T-helper 1 cell (primary cell): ENCODE measurements at places on chromosomes 7 and 10.

DNA sequence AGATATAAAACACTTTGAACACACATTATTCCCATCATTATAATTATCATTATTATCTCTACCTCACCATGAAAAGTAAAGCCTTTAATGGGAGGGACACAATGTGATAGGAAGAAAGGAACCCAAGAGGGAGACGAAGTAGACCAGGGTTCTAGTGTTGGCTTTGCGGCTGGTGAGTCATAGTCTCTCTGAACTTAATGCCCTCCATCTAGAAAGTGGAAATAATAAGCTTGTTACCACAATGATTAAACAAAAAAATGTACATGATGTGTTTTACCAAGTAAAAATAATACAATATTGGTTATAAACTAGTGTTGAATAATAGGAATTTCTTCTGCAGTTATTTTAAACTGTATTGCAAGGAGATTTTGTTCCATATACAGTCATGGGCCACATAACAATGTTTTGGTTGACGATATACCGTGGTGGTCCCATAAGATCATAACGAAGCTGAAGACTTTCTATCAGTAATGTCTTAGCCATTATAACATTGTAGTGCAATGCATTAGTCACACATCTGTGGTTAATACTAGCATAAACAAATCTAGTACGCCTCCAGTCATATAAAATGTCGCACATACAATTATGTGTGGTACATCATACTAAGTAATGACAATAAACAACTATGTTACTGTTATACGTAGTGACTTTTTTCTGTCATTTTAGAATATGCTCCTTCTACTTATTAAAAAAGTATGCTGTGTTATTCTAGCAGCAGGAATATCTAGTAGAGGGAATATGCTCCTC is 450.6 kb upstream of the SORCS1 start:
- DNase-seq, result no peak

GRCh38 chr10:113382691-113383090 is 170.2 kb upstream of the HABP2 start:
- DNase-seq, result no peak

DNA sequence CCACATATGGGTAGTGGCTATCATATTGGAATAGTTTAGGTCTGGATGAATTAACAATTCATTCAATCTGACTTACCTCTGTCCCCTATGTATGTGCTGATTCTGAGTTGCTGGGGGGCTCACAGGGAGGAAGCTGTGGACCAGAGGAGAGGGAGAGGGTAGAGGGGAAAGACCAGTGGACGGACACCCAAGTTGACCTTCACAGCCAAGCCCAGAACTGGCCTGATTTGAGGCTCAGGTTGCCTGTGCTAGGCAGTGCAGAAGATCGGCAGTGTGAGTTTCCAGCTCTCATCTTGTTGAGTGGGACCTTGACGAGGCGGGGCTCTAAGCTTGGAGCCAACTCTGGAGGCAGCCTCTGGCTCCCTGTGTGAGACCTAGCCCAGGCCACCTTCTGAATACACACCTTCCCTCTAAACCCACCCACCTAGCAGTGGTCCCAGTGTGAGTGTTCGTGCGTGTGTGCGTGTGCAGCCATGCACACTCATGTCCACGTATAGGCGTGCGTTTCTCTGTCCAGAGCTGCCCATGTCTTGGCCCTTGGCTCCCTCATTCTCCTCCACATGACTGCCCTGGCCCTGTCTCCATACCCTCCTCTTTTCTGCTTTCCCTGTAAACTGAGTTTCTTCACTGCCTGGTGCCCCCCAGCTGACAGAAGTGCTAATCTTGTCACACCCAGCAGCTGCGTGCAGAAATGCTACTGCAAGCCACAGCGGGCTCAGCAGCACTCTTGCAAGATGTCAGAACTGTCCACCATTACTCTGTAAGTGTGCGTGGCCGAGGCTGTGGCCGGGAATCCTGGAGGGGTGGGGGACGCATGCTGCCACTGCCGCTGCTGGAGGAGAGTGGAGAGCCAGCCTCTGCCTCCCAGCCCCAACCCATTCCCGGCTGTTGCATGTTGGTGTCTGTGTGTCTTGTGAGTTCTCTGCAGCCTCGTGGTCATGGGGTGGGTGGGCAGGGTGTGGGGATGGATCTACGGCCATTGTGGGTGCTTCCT is 47.6 kb downstream of the ADCYAP1R1 start:
- DNase-seq, result no peak

GRCh38 chr10:16314259-16314658 is 122.6 kb upstream of the PTER start:
- no peak for DNase-seq

DNA sequence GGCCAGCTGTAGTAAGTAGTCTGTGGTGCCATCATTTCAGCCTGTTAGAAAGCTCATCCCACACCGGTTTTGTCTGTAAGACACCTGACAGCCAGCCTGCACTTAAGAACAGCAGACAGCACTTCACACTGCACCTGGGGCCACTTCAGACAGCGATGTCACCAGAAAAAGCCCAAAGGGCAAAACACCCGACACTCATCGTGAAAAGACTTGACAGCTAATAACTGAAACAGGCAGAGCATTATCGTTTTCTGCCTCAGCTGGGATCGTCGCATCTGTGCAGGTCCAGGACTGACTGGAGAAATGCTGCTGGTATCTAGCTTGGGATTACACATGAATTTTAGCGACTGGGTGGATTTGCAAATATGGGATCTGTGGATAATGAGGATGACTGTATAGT is 16.8 kb upstream of the LAT2 start:
- no peak for DNase-seq

- DNase-seq, result no peak
Measured at GRCh38 chr10:97724341-97724941, 10.9 kb downstream of the MARVELD1 start.

GRCh38 chr10:97277551-97277950 is 14.9 kb downstream of the ARHGAP19 start:
- no peak for DNase-seq

DNA sequence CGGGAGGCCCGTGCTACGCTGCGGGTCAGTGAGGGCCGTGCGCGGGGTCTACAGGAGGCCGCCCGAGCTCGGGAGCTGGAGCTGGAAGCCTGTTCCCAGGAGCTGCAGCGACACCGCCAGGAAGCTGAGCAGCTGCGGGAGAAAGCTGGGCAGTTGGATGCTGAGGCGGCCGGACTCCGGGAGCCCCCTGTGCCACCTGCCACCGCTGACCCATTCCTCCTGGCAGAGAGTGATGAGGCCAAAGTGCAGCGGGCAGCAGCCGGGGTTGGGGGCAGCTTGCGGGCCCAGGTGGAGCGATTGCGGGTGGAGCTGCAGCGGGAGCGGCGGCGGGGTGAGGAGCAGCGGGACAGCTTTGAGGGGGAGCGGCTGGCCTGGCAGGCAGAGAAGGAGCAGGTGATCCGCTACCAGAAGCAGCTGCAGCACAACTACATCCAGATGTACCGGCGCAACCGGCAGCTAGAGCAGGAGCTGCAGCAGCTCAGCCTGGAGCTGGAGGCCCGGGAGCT is 7.0 kb downstream of the LZTS2 start:
- DNase-seq, result no peak

- DNase-seq, result no peak
Measured at GRCh38 chr7:89623018-89623672, 531.1 kb upstream of the STEAP1 start.

DNA sequence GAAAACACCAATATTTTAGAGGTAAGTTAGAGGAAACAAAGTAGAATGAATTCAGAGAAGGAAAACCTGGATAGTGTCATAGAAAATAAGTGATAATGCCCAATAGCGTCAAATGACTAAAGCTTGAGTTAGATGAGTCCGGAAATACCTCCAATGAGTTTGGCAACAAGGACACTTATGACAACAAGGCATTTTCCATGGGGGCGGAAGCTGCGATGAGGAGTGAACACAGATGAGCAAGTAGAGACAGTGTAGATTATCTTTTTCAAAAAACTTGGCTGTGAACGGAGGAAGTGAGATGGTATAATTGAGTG is 383 bp upstream of the R3HCC1L start:
- DNase-seq, result no peak

DNA sequence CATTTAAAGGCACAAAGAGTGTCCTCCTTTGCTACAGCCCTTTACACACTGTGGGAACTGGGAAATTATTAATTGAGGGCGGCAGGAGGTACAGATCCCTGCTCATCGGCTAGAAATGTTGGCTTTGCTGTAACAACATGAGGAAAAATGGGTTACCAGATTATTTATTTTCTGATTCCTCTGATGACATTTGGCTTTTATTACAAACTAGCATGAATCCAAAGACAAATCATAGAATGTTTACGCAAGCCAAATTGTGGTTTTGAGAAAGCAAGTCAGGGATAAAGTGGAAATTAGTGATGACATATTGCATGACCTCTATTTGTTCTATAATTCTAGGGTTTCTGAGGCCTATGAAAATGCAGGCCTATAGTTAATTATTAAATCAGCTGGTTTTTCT is 126.1 kb upstream of the TMEM196 start:
- no peak for DNase-seq

GRCh38 chr10:94213001-94213530 is 149.7 kb downstream of the NOC3L start:
- no peak for DNase-seq

DNA sequence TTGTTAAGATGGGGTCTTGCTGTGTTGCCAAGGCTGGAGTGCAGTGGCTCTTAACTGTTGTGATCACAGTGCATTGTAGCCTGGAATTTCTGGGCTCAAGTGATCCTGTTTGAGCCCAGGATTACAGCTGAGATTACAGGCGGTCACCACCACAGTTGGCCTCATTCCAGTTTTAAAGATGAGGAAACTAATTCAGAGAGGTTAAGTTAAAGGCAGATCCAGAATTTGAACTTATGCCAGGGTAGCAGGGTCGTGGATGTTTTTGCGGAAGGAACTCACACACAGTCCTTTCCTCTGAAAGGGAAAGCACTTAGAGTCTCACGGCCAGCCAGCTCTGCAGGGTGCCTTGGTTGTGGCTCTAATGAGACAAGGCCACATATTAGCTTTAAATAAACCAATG is 84.7 kb downstream of the MMRN2 start:
- DNase-seq, result no peak

DNA sequence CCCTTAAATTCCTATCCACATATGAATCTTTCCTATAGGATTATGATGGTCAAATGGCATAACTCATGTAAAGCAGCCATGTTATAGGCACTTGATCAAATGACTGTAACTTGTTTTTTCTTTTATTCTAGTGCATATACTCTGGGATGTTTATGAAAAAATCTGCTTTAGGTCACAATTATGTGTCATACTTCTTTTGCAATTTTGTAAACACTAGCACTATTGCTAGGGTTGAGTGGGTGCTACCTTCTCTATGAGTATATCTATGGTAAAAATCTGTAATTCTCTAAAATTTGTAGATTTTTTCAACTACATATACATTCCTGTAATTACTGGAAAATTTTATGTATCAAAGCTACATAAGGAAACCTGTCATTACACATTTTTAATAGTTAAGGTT is 50.0 kb downstream of the HGF start:
- no peak for DNase-seq

DNA sequence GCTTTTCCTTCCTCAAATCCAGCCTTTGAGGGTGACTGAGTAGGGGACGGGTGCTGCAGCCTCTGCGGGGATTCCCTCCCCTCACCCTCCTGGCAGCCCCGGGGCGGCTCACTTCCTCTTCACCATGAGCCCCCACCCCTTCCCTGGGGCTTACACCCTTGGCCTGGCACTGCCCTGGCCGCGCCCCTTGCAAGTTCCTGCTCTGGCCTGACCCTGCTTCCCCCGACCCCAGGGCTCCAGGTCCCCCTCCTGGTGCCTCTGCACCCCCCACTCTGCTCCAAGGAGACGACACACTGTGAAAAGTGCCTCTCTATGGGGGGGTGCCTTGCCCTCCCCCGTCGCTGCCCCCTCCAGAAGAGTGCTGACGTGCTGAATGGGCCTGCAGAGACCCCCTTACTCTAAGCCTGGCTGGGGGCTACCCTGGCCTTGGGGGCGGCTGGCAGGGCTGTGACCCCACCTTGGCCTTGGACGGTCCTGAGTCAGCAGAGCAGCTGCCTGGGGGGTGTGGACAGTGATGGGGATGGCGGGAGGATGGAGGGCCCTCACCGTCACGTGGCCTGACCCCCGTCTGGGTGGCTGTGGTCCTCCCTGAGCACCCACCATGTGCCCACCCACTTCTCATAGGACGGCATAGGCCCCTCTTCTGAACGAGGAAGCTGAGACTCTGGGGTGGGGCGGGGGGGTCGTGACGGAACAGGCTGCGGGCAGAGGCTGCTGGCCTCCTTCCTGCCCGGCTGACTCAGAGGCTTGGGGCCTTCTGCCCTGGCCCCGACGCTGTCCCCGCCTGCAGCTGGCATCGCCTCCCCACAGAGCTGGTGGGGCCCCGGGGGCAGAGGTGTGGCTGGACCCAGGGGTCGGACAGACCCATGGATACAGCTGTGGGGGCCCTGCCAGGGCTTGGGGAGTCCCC is 9.8 kb downstream of the LFNG start:
- DNase-seq, result peak; percentile 85

DNA sequence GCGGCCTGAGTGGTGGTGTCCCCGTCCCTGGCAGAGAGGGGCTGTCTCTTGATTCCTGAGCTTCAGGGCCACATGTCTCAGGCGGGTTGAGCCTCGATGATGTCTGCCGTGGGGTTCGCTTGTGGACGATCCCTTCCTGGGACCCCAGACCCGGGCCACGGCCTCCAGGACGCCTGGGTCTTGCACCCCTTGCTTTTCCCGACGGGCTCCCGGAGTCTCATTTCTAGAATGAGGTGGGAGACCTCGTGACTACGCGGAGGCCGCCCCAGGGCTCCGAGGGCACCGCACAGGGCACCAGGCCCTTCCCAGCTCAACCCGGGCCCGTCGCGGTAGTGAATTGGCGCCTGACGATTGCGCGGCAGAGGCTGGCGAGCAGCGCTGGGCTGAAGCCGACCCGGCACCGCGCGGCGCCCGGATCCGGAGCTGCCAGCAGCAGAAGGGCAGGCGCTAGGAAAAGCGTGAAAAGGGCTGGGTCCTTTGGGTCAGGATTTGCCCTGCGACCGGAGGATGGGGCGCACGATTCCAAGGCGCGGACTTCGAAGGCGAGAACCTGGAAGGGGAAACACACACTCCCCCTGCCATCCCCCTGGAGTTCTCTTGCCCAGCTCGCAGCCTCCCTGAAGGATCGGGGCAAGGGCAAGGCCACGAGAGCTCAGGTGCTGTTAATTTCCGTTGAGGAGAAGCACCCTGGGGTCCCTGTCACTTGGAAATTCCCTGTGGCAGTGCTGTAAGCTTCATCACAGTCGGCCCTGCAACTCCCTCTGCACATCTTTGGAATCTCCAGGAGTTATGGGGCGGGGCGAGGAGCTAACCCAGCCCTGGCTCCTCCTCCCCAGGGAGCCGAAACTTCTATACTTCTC is 15.5 kb downstream of the TLX1 start:
- no peak for DNase-seq

- DNase-seq, result peak; percentile 61
Measured at GRCh38 chr7:104923010-104923421, 91.0 kb upstream of the KMT2E start.

GRCh38 chr7:87331687-87332252 is 13.7 kb upstream of the CROT start:
- no peak for DNase-seq

GRCh38 chr10:132593389-132593788 is 55.8 kb downstream of the INPP5A start:
- DNase-seq, result no peak

DNA sequence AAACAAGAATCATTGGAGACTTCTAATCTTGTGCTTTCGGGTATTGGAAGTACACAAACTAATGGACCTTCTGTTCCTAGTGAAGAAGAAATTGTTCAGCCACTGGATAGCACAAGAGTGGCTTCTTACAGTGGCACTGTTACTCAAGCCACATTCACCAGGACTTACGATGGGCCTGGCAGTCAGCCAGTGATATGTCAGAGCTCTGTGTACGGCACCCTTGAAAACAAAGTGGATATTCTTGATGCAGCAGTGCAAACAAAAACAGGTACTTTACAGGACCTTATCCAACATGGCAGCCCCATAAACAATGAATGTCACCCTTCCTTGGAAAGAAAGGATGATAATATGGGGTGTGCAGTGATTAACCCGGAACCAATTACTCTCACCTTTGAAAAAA is 61.6 kb downstream of the TASOR2 start:
- DNase-seq, result no peak
